ENCODE measurements at places on chromosomes 2 and 18. TPM values are rescaled to one million over a fixed set of nuclear protein-coding genes. Genes with fewer than 3 reads are reported as not detected.

RBFA gene
- 28.7 TPM for total RNA-seq

DNAJC5G gene
- not detected for total RNA-seq

LIPG gene
- total RNA-seq, result not detected

LINC00305 gene
- total RNA-seq, result not detected

COBLL1 gene
- 0.02 TPM for total RNA-seq

EN1 gene
- total RNA-seq, result not detected

SAG gene
- total RNA-seq, result 0.34 TPM

SLC16A14 gene
- 1.5 TPM for total RNA-seq

RNF125 gene
- 54.7 TPM for total RNA-seq

CIB4 gene
- not detected for total RNA-seq

EPAS1 gene
- total RNA-seq, result 21.1 TPM

DIPK1C gene
- total RNA-seq, result not detected

CNDP1 gene
- not detected for total RNA-seq

CCDC88A gene
- total RNA-seq, result 14.4 TPM

SLC9A2 gene
- 0.07 TPM for total RNA-seq

VWA3B gene
- total RNA-seq, result not detected

MXD1 gene
- total RNA-seq, result 16.0 TPM

ASXL3 gene
- total RNA-seq, result not detected

AKAIN1 gene
- not detected for total RNA-seq

CHRNG gene
- not detected for total RNA-seq

SYT4 gene
- not detected for total RNA-seq

MYO5B gene
- 0.02 TPM for total RNA-seq

GTF2A1L gene
- not detected for total RNA-seq

ANKRD30B gene
- not detected for total RNA-seq

CFAP65 gene
- not detected for total RNA-seq

REG1B gene
- total RNA-seq, result not detected

AMER3 gene
- not detected for total RNA-seq

MC2R gene
- total RNA-seq, result not detected

GRP gene
- not detected for total RNA-seq

DHRS9 gene
- not detected for total RNA-seq

REG3G gene
- not detected for total RNA-seq

GRB14 gene
- not detected for total RNA-seq

STPG4 gene
- 0.50 TPM for total RNA-seq

CAPN14 gene
- 0.20 TPM for total RNA-seq

GBX2 gene
- total RNA-seq, result not detected

RIT2 gene
- not detected for total RNA-seq

C2orf80 gene
- not detected for total RNA-seq

GPR45 gene
- total RNA-seq, result not detected

GCKR gene
- total RNA-seq, result not detected
